ENCODE measurements at places on chromosomes 12 and 14. TPM values are rescaled to one million over a fixed set of nuclear protein-coding genes. Genes with fewer than 3 reads are reported as not detected.

Gene NELL2
- total RNA-seq = 89.1 TPM

Gene PLBD1
- total RNA-seq = 3.5 TPM

Gene TMEM30B
- total RNA-seq = 0.07 TPM

Gene HOXC12
- not detected for total RNA-seq

Gene P2RX2
- not detected for total RNA-seq

GRCh38 chr12:123115409-123116121 is 35.3 kb downstream of the PITPNM2 start:
- no peak for DNase-seq

- DNase-seq = no peak
These were observed 181.3 kb downstream of the ZFP36L1 start for GRCh38 chr14:68611599-68611998.

DNA sequence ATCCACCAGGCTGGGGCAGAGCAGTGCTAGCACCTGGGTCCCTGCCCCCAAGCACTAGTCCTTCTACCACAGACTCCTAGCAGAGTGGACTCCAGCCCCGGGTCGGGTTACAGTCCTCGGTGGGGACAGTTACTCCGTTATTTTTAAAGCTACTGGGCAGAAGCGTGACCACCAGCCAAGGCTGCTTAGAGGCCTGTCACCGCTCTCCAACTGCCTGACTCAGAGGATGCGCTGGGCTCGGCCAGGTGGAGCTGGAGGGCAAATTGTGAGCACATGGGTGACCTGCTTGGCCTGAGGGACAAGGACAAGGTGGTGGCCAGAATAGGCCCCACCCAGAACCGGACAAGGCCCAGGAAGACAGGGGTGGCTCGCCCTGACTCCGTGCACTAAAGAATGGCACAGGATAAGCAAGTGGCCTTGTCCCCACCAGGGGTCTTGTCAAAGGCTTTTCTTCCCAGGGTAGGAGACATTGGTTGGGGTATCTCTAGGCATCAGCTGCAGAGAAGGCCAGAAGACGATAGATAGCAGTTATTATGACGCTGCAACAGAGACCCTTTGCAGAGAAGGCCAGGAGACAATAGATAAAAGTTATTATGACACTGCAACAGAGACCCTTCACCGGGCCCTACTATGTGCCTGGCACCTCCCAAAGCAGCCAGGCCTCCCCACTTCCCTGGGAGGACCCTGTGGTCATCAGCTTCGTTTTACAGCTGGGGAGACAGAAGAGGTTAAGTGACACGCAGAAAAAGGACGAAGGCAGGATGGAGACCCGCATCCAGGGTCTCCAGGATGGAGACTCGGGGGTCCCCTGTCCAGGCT is 1.6 kb downstream of the ABCB9 start:
- DNase-seq = no peak

- DNase-seq = no peak
These were observed 80.7 kb downstream of the KCNA5 start for GRCh38 chr12:5124401-5124800.

DNA sequence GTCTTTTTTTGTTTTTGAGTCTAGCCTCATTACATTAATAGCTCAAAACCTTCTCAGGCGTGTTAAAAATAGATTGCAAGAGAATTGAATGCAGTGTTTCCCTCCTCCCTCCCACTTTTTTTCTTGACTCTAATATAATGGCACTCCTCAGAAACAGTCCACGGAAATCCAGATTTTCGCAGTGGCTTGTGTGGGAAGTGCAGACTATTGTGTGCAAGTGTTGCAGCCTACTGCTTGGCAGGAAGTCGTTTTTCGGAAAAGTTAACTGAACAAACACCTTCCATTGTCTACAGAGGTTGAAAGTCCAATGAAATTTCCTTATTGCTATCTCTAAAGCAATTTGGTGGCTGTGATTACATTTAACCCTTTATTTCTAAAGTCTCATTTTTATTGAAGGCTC is 147.9 kb upstream of the E2F7 start:
- no peak for DNase-seq

- DNase-seq = no peak
These were observed 23.4 kb upstream of the GLIPR1 start for GRCh38 chr12:75457191-75457590.

Data from neural crest cell (in vitro differentiated cells).